IPS DF 6.9 (cell line): ENCODE measurements at places on chromosomes 1 and 21.

GRCh38 chr21:34535886-34536285 is 23.9 kb upstream of the KCNE1 start:
- DNase-seq, result no peak

GRCh38 chr1:60359431-60359830 is 285.9 kb upstream of the C1orf87 start:
- no peak for DNase-seq

GRCh38 chr1:245334827-245335490 is 180.2 kb downstream of the KIF26B start:
- DNase-seq, result no peak

DNA sequence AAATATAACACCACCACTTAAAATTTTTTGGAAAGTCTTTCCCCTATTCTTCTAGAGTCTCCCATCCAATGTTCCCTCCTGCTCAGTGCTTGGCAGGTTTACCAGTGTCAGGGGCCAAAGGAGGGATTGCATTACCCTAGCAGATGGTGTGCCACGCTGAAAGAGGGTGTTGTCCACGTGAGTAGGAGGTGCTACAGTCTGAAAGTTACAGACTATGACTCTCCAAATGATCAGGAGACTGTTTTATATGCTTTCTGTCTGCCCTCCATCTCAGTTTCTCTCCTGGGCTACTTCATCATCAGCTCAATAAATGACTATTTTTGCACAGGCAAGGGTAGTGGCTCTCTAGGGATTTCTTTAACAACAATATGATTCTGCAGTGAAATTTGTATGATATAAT is 31.3 kb upstream of the ANGPTL7 start:
- no peak for DNase-seq

- DNase-seq, result no peak
These were observed 22.7 kb upstream of the LCE5A start for GRCh38 chr1:152487871-152488270.

- DNase-seq, result no peak
These were observed 950 bp upstream of the LRP8 start for GRCh38 chr1:53328541-53329499.

DNA sequence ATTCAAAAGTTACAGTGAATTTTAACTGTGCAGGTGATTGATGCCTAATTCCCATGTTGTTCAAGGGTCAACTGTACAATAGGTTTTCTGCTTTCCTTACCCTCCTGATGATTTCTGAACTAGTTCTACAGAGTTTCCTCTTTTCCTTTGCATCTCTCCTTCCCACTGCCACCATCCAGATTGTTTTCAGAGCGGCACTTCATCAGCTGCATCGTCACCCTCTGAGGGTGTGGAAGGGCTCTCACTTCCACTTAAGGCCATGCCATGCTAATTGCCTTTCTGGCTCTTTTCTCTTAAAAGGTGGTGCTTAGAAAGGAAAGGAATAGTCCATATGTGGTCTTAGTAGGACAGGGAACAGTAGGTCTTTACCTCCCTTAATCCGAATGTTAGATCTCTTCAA is 39.1 kb downstream of the DISC1 start:
- DNase-seq, result no peak
